ENCODE measurements at places on chromosomes 13 and 19. TPM values are rescaled to one million over a fixed set of nuclear protein-coding genes. Genes with fewer than 3 reads are reported as not detected.

Gene ZNF44
- 10.5 TPM for total RNA-seq

Gene C19orf33
- total RNA-seq = 266 TPM

Gene CLEC17A
- not detected for total RNA-seq

Gene ADGRE3
- not detected for total RNA-seq

Gene ZNF431
- total RNA-seq = 9.0 TPM

Gene CGB3
- not detected for total RNA-seq

Measured in bronchial epithelial cell (primary cell).